Tongue (tissue), 3 donors: ENCODE measurements at places on chromosomes 4 and X. TPM values are rescaled to one million over a fixed set of nuclear protein-coding genes. Genes with fewer than 3 reads are reported as not detected.
A peak's percentile ranks its signal among the peaks of the same experiment; 100 is the strongest.

GRCh38 chr4:172947594-172947993 lies 221.0 kb upstream of the GALNT7 start:
- no peak for DNase-seq

- DNase-seq = no peak
Observed at GRCh38 chr4:100294356-100294755, 104.1 kb upstream of the DDIT4L start.

PABPC1L2A gene
- not detected for total RNA-seq

- DNase-seq = peak; percentile 13
Observed at GRCh38 chrX:7706032-7706431, 136.9 kb upstream of the VCX start.

ANOS1 gene
- 26.4 TPM for total RNA-seq

- DNase-seq = peak; percentile 68
Observed at GRCh38 chr4:182745237-182745636, 171.9 kb downstream of the DCTD start.

SOD3 gene
- 46.3 TPM for total RNA-seq

- DNase-seq = no peak
Observed at GRCh38 chr4:78545275-78546246, 6.0 kb upstream of the ANXA3 start.

- peak; percentile 37 for DNase-seq
Observed at GRCh38 chrX:39848243-39848642, 249.5 kb downstream of the BCOR start.
